Astrocyte of the cerebellum (primary cell): ENCODE measurements at places on chromosomes 5 and 9.

GRCh38 chr9:37449862-37450632, 15.2 kb downstream of the ZBTB5 start:
- no peak for DNase-seq

DNA sequence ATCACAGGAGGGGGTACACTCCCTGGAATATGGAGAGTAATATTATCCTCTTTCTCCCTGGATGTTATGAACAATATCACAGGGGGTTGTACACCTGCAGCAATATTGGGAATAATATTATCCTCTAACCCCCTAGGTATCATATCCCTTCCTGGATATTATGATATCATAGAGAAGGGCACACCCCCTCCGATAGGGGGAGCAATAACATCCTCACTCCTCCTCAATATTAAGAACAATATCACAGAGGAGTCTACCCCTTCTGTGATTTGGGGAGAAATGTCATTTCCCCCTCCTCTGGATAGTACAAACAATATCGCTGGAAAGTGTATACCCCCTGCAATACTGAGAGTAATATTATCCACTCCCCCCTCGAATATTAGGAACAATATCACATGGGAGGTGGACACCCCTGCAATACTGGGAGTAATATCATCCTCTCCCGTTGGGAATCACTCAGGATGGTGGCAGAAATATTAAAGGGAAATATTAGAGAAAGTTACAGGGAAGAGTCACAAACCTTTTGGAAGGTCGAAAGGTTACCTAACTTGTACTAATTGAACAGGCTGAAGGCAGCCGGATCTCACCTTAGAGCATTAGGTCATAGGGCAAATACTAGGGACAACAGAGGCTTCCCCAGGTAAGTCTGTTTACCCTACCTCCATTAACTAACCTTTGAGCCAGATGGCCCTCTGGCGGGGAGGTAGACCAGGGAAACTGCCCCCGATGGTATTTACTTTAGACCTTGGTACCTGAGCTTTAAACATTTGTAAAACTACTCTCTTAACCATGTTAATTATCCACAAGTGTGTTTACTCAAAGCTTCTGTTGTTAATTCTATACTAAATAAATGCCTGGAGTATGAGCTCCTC, 57.5 kb upstream of the FREM1 start:
- DNase-seq = no peak

- no peak for DNase-seq
Measured at GRCh38 chr5:109125755-109126429, 283.9 kb downstream of the PJA2 start.

- DNase-seq = no peak
Measured at GRCh38 chr5:35066260-35066795, 18.6 kb upstream of the AGXT2 start.
